ENCODE measurements at places on chromosomes 7 and 10.

- no peak for DNase-seq
These were observed 254.2 kb upstream of the POM121L12 start for GRCh38 chr7:52781250-52781649.

DNA sequence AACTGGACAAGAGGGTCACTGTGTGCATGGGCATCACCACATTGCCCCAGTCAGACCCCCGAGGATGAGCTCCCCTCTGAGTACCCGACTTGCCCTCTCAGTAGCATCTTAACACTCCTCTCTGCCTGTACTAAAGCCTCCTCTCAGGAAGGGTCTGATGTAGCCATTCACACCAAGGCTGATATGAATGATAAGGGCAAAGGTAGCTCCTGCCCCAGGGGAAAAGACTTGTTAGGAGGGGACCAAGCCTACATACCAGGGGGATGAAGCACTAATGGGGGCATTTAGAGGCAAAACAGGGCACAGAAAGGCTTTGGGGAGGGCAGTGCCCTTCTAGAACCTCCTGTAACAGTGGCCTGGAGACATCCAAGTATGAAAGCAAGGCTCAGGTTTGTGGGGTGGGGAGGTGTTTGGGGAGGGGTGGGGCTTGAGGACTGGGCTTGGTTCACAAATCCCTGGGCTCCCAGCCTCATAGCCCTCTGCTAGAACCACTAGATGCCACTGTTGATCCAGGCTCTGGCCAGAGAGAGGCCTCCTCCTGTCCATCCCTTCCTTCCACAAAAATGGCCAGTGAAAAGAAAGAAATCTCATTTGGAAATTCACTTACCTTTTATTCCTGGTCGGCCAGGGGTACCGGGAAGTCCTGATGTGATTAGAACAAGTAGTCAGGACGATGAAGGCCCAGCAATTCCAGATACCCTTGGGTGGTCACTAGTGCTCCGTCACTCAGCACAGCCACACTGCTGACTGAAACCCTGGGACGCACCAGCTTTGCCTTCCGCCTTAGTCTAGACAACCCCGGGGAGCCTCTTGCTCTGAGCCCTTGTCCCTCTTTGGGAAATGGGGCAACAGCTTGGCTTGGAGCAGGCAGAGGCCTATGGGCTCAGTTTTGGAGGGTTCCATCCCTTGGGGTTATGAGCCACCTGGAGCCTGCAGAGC, 40.3 kb downstream of the COL17A1 start:
- DNase-seq: no peak

- no peak for DNase-seq
These were observed 16.4 kb downstream of the ADK start for GRCh38 chr10:74167443-74167842.

DNA sequence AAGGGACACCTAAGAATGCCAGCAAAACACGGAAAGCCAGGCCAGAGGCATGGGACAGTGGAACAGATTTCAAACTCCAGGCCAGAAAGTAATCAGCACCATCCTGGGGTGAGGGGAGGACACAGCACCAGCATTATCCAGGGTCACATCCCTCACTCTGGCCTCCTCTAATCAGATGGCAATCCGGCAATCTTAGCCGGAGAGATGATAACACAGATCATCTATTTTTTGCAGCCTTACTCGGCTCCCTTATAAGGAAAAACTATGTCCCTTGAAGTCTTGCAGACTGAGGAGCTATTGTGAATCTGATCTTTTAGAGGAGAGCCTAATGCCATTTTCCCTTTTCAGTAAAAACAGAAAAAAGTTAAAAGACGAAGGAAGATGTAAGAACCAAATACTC, 16.5 kb downstream of the TRIL start:
- DNase-seq: no peak

GRCh38 chr10:110840923-110841428, 30.8 kb upstream of the PDCD4 start:
- DNase-seq: no peak

Data from stimulated activated CD4-positive, alpha-beta T cell treated with anti-CD3 and anti-CD28 coated beads, Interleukin-12 subunit alpha, Interleukin-12 subunit beta, amount 100 ng/mL, for 24 hours (primary cell).